ENCODE measurements at places on chromosomes 5 and 9.

DNA sequence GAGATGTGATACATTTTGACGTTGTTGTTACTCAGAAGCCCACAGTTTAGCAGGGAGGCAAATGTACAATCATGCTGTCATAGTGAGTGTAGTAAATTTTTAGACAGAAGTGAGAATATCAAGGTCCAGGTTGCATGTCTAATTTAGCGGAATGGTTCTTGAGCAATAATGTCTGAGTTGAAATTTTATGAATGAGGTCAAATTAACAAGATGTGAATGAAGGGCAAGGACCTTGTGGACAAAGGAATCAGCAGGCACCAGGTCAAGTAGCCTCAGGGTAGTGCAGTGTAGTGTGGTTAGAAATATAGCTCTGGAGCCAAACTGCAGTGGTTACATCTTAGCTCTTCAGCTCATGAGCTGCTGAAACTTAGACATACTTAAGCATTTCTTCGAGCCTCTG, 36.2 kb downstream of the TNFSF8 start:
- no peak for DNase-seq

DNA sequence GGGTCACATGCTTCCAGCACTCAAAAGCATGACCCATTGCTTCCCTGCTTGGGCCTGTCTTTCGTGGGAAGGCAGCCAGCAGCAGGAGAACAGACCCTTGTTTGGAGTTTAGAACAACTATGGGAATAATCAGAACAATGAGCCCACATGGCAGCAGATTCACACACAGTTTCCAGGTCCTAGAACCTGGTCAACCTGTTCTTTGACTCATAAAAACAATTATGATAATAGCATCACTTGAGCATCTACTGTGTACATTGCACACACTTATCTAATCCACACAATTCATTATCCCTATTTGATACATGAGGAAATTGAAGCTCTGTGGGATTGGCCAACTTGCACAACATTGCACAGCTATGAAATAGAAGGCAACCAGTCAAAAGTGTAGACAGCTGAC, 41.7 kb downstream of the KLF4 start:
- DNase-seq: no peak

DNA sequence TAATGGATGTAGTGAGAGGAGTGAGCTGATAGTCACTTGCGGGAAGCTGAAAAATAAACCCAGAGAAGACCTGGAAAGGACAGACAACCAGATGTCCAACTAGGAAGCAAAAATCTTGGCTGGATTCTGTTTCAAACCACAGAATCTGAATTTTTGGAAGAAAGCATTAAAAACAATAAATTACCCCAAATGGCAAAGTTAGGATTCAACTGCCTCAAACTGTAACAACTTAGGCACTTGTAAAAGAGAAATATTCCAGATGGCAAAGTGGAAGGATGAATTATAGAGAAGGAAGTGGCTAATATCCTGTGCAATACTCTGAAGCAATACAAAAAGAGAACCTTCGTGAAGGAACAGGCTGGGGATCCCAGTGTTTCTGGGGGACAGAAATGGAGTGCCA, 46.8 kb upstream of the SLIT3 start:
- DNase-seq: no peak

DNA sequence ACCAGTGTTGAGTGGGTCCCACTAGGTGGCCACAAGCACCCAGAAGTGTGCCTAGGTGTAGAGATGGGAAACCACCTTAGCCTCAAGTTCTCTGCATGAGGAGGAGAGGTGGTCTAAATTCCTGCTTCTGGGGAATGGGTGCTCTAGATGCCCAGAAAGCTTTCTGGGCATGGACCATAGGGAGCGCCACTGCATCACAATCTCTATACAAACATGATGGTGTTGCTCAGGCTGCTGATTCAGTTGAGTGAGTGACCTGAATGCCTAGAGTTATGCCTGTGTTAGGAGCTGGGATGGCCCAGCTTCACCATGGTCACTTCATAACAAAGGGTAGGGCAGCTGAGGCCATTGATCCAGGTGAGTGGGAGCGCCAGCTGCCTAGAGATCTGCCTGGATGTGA, 667.9 kb upstream of the ARRDC3 start:
- no peak for DNase-seq

DNA sequence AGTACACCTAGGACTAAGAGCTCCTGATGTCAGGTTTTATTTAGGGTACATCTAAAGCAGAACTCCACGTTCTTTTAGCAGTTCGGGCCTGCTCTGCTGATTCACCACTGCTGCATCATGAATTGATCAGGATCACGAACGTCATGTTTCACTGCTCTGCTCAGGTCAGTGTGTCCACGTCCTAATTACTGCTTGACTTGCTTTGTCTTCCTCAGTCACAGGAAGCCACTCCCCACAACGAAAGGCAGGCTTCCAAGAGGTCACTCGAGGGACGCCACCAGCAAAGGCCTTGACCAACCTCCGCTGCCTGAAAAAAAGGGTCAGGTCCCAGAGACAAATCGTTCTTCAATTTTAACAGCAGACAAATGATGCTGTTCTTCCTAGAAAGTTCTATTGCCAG, 40.3 kb downstream of the CTNND2 start:
- DNase-seq: no peak

DNA sequence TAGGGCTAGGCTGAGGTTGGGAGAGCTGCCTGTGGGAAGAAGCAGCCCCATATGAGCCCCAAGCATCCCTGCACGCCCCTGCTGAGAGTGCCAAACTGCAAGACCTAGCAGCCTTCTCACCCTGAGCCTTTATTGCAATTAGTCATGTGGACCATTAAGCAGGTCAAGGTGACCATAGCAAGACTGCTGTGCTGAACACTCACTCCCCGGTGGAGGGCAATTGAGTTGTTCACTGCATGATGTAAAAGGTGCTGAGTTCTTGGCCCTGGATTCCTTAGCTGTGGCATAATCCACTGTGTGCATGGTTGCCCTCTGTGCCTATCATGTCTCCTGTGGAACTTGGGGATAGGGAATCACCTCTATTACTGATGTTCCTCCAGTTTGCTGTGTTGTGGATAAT, 131.1 kb downstream of the FOXD1 start:
- no peak for DNase-seq
